ENCODE measurements at places on chromosomes 7 and 10.

DNA sequence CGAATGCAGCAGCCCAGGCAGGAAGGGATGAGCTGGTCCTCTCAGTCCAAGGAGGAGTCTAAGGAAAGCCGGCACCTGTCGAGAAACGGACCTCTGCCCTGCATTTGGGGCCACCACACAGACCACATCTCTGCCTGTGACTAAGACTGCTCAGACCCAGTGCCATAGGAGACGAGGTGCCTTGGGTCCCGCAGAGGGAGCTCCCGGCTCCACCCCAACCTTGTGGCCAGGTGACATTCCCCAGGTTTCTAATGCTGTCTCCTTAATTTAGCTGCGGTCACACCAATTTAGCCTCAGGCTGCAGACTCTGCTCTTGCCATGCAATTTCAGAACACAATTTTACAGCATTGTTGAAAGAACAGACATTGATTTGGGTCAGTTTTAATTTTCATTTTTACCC is 22.8 kb upstream of the CRHR2 start:
- no peak for DNase-seq

DNA sequence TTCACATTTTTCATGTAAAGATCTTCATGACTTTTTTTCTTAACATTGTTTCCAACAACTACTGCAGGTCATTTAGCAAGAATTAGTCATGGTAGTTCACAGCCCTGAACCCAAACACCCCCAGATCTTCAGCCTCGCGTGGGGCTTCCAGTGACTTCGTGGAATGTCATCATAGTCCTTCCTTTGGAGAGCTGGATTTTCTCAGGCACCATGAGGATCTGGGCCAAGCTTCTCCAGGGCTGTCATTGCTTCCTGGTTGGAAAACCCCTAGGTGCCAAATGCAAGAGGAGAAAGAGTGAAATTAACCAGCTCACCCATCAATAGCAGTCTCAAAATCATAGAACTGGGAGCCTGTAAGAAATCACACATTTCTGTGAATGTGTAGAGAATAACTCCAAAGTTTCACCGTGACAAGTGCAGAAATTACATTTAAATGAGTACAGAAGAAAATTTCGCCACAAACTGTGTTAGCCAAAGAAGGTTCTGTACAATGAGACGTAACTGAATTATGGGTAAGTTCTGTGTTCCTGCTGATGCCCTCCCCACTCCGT is 175.4 kb downstream of the CELF2 start:
- no peak for DNase-seq

DNA sequence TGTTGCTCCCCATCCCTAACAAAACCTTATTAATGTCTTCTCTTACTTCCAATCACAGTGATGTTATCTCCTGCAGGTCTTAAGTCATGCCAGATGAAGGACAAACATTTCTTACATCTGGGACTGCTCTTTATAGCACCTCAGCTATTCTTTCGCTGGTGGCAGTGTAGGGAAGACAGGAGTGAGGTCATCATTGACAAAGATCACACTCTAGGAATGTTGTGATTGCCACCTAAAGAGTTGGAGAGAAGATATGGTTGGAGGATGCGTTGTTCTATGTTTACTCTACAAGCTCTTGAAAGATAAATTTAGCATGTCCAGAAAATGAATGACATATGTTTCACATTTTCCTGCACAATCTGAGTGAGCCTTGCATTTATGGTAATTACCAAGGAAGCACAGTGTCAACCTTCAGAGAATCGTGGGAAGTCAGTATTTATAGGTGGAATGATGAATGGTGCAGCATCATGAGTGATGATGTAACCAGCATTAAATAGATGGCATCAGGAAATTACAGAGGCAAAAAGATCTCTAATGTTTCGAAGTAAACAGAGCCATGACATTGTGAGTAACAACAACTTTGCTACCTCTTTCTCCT is 188.1 kb upstream of the STEAP1 start:
- no peak for DNase-seq

GRCh38 chr10:114925587-114926586 is 12.1 kb upstream of the TRUB1 start:
- DNase-seq, result no peak

- no peak for DNase-seq
Observed at GRCh38 chr7:103918631-103919271, 70.7 kb downstream of the RELN start.

DNA sequence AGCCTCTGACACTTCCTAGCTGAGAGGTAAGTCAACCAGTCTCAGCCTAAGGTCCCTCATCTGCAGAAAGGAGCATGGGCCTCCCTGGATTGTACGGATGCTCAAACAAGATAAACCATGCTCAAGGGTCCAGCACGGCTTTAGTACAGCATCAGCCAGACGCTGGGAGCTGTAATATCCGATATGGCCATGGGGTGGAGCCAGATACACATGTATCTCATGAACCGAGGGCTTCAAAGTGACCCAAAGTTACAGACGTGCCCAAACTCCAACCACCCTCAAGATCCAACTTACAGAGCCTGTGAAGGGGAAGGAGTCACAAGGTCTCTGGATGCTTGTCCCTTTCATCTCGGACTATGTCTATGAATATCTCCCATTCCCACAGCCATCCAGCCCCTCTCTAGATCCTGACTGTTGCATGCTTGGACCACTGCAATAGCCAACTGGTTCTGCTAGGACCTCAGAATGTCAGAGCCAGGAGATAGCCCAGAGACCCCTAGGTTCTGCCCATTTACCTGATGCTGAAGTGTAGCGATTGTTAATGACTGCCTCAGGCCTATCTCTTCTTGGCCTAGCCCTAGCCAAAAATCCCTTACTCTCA is 142.4 kb downstream of the SH3PXD2A start:
- DNase-seq, result peak; percentile 74

DNA sequence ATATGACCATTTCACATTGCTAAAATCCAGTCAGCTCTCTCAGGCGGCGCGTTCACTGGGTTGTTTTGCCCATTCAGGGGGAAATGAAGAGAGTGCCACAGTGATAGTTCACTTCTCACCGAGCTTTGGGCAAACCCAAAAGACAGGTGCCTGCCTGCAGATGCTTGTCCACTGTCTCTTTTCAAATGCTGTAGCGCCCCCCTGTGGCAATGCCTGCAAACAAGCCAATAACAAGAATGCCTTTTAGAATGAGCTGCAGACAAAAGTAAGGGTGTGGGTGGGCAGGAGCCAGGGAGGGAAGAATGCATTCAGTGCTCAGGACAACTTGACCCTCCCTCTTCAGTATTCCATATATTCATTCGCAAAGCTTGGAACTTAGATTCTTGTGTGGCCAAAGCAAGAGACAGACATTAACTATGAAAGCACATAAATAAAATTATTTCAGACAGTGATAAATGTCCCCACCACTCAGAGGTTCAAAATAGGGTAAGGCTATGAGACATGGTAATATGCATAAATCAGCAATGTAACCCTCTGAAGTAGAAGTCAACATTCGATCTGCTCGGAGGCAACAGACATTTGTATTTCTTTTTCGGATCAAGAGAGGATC is 86.9 kb downstream of the JAZF1 start:
- peak; percentile 29 for DNase-seq
